ENCODE measurements at places on chromosomes 6 and 20. TPM values are rescaled to one million over a fixed set of nuclear protein-coding genes. Genes with fewer than 3 reads are reported as not detected.

The HLA-DQB1 gene
- 0.27 TPM for total RNA-seq

The RIPK1 gene
- total RNA-seq = 23.1 TPM

The NRSN1 gene
- total RNA-seq = 12.5 TPM

The CNR1 gene
- 17.9 TPM for total RNA-seq

The REM1 gene
- total RNA-seq = 3.3 TPM

All from camera-type eye (tissue), 1 donor.